ENCODE measurements at places on chromosomes 7 and 10. TPM values are rescaled to one million over a fixed set of nuclear protein-coding genes. Genes with fewer than 3 reads are reported as not detected.

GRCh38 chr10:119826771-119827170 is 45.9 kb downstream of the MCMBP start:
- no peaks in the 10 kb centered on the region for H3K36me3 ChIP-seq
- no peak overlapping the region for H3K27ac ChIP-seq
- DNase-seq: no peak
- no peak overlapping the region for H3K4me3 ChIP-seq

The ENTPD1 gene
- 0.92 TPM for total RNA-seq

- H3K27ac ChIP-seq: no peak overlapping the region
- no peak overlapping the region for H3K4me3 ChIP-seq
- no peaks in the 10 kb centered on the region for H3K27me3 ChIP-seq
- H3K36me3 ChIP-seq: no peaks in the 10 kb centered on the region
- DNase-seq: peak; percentile 11
- H3K4me1 ChIP-seq: no peaks in the 10 kb centered on the region
Observed at GRCh38 chr10:112360308-112361270, 13.3 kb upstream of the ACSL5 start.

The NEUROD6 gene
- total RNA-seq: not detected

- no peak overlapping the region for H3K4me3 ChIP-seq
- no peaks in the 10 kb centered on the region for H3K36me3 ChIP-seq
- no peak for DNase-seq
- no peak overlapping the region for H3K27ac ChIP-seq
Observed at GRCh38 chr10:113362645-113363091, 190.2 kb upstream of the HABP2 start.

GRCh38 chr10:104190695-104191094 is 41.5 kb downstream of the CFAP43 start:
- H3K4me1 ChIP-seq: no peaks in the 10 kb centered on the region
- H3K27me3 ChIP-seq: no peaks in the 10 kb centered on the region

- H3K27ac ChIP-seq: no peak overlapping the region
- no peaks in the 10 kb centered on the region for H3K36me3 ChIP-seq
- no peak overlapping the region for H3K4me3 ChIP-seq
- no peak for DNase-seq
- H3K4me1 ChIP-seq: peaks cover 22% of the 10 kb centered on the region
Observed at GRCh38 chr10:103491729-103492364, 1.7 kb upstream of the NEURL1 start.

DNA sequence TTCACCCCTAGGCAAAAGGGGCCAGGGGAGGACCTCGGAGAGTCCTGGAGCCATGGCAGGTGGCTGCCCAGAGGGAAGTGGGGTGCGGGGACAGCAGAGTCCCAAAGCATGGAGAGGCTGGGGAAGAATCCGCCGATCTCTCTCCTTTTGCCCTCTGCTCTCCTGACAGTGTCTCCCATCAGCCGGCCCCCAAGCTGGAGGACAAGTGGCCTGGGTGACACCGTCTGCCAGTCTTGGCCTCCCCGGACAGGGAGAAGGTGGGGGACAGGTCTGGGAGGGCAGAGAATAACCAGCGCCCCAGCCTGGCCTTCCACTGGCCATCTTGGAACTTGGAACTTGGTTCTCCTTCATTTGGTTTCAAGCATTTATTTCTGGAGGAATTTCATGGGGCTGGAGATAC is 77.9 kb downstream of the CAMK1D start:
- no peak overlapping the region for H3K4me3 ChIP-seq
- no peaks in the 10 kb centered on the region for H3K36me3 ChIP-seq
- H3K27ac ChIP-seq: no peak overlapping the region
- H3K4me1 ChIP-seq: no peaks in the 10 kb centered on the region

- H3K36me3 ChIP-seq: no peaks in the 10 kb centered on the region
- H3K4me1 ChIP-seq: no peaks in the 10 kb centered on the region
- DNase-seq: no peak
- no peak overlapping the region for H3K4me3 ChIP-seq
- peaks cover 19% of the 10 kb centered on the region for H3K27me3 ChIP-seq
Observed at GRCh38 chr10:96416643-96417042, 57.8 kb upstream of the OPALIN start.

DNA sequence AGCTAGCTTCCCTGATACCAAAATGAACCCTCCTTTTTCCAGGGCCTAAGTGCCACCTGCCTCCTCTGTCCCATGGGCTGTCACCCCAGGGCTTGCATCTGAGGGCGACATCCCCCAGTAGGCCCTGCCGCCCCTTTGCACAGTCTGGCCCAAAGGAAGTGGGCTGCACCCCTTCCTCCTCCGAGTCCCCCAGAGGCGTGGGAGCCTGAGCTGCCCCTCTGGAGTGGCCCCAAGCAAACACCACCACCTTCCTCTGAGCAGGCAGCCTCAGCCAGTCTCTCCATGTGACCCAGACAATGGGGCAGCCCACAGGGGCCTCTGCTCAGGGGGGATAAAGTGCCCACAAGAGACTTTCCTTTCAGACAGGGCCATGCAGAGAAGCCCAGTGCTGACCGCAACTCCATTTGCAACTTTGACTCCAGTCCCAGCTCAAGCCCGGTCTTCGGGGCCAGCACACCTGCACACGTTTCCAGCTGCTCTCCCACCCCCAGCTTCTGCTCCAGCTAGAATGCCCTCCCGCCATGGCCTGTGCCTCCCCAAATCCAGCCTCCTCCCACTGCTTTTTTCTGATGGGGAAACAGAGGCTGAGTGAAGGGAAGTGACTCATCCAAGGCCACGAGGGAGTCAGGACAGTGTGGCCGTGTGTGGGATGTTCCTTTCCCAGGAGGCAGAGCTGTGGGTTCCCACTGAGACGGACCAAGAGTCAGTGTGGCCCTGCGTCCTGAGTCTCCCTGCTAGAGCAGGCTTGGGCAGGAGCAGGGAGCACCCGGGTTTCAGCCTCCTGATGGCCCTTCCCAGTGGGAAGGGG is 111.9 kb downstream of the ZMIZ1 start:
- peaks cover 4% of the 10 kb centered on the region for H3K36me3 ChIP-seq
- no peak overlapping the region for H3K27ac ChIP-seq
- no peaks in the 10 kb centered on the region for H3K27me3 ChIP-seq
- H3K4me3 ChIP-seq: no peak overlapping the region
- DNase-seq: no peak

The SPDYE2B gene
- not detected for total RNA-seq

The SNX10 gene
- total RNA-seq: 19.6 TPM

DNA sequence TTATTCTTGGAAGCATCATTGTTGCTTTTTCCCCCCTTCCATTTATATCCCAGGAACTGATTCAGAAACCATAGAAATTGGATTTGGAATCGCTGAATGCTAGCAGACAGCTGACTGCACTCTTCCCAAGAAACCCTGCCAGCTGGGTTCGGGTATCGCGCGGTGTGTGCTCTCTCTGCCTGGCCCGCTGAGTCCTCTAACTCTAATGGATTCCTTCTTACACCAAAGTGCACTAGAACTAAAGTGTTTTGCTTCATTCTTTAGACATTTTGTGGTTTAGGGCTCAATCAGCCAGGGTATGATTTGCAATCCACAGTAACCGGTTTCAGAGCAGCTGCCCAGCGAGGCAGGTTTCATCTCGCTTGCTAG is 92.2 kb downstream of the EGFR start:
- no peak overlapping the region for H3K27ac ChIP-seq
- H3K36me3 ChIP-seq: no peaks in the 10 kb centered on the region
- DNase-seq: no peak
- H3K4me1 ChIP-seq: peaks cover 59% of the 10 kb centered on the region
- no peak overlapping the region for H3K4me3 ChIP-seq

GRCh38 chr7:47624689-47625088 is 42.8 kb upstream of the TNS3 start:
- DNase-seq: no peak
- no peaks in the 10 kb centered on the region for H3K36me3 ChIP-seq
- H3K27me3 ChIP-seq: no peaks in the 10 kb centered on the region
- H3K4me1 ChIP-seq: peaks cover 15% of the 10 kb centered on the region
- no peak overlapping the region for H3K27ac ChIP-seq

GRCh38 chr10:88952647-88953111 is at the start of gene ACTA2:
Gene ACTA2 (minus strand): TSS chr10:88952773. CDS start chr10:88948930, 3,843 bp downstream.
- H3K27me3 ChIP-seq: no peaks in the 10 kb centered on the region
- H3K36me3 ChIP-seq: no peaks in the 10 kb centered on the region
- no peak within 1 kb of the TSS for H3K4me3 ChIP-seq
- no peak within 1 kb of the TSS for H3K27ac ChIP-seq
- DNase-seq: no peak

DNA sequence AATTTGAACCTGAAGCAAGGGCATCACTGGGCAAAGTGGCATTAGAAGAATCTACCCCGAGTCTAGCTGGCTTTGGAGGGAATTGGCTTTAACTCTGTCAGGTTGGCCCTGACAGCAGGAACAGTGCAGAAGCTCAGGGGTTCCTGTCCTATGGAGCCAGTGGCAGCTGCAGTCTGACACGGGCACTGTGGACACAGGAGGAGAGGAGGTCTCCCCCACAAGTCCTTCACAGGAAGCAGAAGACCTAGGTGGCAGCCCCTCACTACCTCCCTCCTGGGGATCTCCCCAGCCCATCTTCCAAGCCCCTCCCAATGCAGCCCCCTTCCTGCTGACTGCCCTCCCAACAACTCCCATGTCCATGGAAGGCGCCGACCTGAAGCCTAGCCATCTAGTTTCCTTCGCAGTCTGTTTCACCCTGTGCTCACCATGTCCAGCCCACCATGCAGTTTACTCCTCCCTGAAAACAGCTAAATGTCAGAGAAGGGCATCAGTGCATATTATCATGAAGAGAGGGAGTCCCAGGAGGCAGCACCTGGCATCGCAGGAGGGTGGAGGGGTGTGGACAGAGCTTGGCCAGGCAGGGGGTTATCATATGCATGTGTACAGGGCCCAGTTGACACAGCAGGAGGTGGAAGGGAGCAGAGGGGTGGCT is 17.9 kb upstream of the GDF10 start:
- H3K4me1 ChIP-seq: no peaks in the 10 kb centered on the region
- no peaks in the 10 kb centered on the region for H3K36me3 ChIP-seq

The UNC5B gene
- total RNA-seq: 0.39 TPM

GRCh38 chr10:72948762-72949161 is 5.8 kb downstream of the PLA2G12B start:
- no peak overlapping the region for H3K27ac ChIP-seq
- H3K4me1 ChIP-seq: no peaks in the 10 kb centered on the region
- H3K36me3 ChIP-seq: no peaks in the 10 kb centered on the region
- H3K27me3 ChIP-seq: no peaks in the 10 kb centered on the region
- no peak for DNase-seq

The UNCX gene
- total RNA-seq: not detected

GRCh38 chr7:30986738-30987137 is 23.0 kb downstream of the GHRHR start:
- H3K4me3 ChIP-seq: no peak overlapping the region
- no peaks in the 10 kb centered on the region for H3K36me3 ChIP-seq
- H3K27me3 ChIP-seq: peaks cover 43% of the 10 kb centered on the region
- H3K4me1 ChIP-seq: peaks cover 50% of the 10 kb centered on the region

The C7orf33 gene
- total RNA-seq: not detected

The TACR2 gene
- 0.34 TPM for total RNA-seq

The NUDT13 gene
- total RNA-seq: 0.78 TPM

The TMEM196 gene
- not detected for total RNA-seq

- no peak overlapping the region for H3K4me3 ChIP-seq
- no peaks in the 10 kb centered on the region for H3K27me3 ChIP-seq
- no peaks in the 10 kb centered on the region for H3K36me3 ChIP-seq
- no peaks in the 10 kb centered on the region for H3K4me1 ChIP-seq
- H3K27ac ChIP-seq: no peak overlapping the region
Observed at GRCh38 chr7:105126436-105126975, 112.5 kb downstream of the KMT2E start.

The HOXA11 gene
- 0.54 TPM for total RNA-seq

DNA sequence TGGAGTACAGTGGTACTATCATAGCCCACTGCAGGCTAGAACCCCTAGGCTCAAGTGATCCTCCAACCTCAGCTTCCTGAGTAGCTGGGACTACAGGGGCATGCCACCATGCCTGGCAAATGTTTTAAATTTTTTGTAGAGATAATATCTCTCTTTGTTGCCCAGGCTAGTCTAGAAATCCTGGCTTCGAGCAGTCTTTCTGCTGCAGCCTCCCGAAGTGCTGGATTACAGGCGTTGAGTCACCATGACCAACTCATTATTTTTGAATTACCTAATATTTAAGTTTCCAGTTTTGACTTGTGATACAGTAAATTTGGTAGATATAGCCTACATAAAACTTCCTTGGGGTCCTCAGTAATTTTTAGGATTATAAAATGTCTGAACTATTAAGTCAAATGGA is 74.1 kb downstream of the RUNDC3B start:
- H3K36me3 ChIP-seq: no peaks in the 10 kb centered on the region
- H3K4me3 ChIP-seq: no peak overlapping the region
- no peaks in the 10 kb centered on the region for H3K27me3 ChIP-seq
- DNase-seq: no peak
- no peaks in the 10 kb centered on the region for H3K4me1 ChIP-seq

The ZNF783 gene
- 18.1 TPM for total RNA-seq

GRCh38 chr7:77330169-77330882 is 85.8 kb downstream of the GSAP start:
- H3K4me1 ChIP-seq: peaks cover 35% of the 10 kb centered on the region
- no peak overlapping the region for H3K4me3 ChIP-seq
- DNase-seq: no peak
- H3K27ac ChIP-seq: no peak overlapping the region

The CALHM1 gene
- not detected for total RNA-seq

GRCh38 chr7:35726654-35727053 is 31.7 kb upstream of the HERPUD2 start:
- H3K27ac ChIP-seq: no peak overlapping the region
- no peaks in the 10 kb centered on the region for H3K36me3 ChIP-seq
- H3K4me1 ChIP-seq: no peaks in the 10 kb centered on the region
- H3K4me3 ChIP-seq: no peak overlapping the region
- no peak for DNase-seq

DNA sequence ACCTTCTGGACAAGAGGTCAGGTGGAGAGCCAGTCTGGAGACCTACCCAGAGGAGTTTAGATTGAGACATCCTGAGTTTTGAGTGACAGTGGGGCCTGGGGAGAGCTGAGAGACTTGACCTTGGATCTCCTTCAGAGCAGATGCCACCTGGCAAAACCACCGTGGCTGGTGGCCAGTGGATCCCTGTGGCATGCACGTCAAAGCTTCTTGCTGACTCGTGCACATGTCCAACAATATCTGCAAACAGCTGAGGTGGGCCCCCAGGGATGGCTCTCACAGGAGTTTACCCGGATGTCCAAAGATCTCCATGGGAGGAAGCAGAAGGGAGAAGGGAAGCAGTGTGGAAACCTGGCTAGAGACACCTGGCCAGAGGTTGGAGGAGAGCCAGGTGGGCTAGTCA is 230.5 kb downstream of the FANK1 start:
- DNase-seq: no peak
- H3K36me3 ChIP-seq: no peaks in the 10 kb centered on the region
- no peak overlapping the region for H3K4me3 ChIP-seq

- DNase-seq: no peak
- no peaks in the 10 kb centered on the region for H3K36me3 ChIP-seq
- H3K27me3 ChIP-seq: no peaks in the 10 kb centered on the region
- H3K27ac ChIP-seq: no peak overlapping the region
Observed at GRCh38 chr10:21021843-21022594, 124.9 kb upstream of the NEBL start.

The HTR5A gene
- not detected for total RNA-seq

- H3K27me3 ChIP-seq: no peaks in the 10 kb centered on the region
- H3K4me1 ChIP-seq: peaks cover 44% of the 10 kb centered on the region
- H3K4me3 ChIP-seq: no peak overlapping the region
- H3K36me3 ChIP-seq: peaks cover 11% of the 10 kb centered on the region
- no peak overlapping the region for H3K27ac ChIP-seq
Observed at GRCh38 chr7:133854739-133855138, 272.4 kb upstream of the LRGUK start.
